Suprapubic skin (tissue), 4 donors: ENCODE measurements at places on chromosomes 4 and X.

DNA sequence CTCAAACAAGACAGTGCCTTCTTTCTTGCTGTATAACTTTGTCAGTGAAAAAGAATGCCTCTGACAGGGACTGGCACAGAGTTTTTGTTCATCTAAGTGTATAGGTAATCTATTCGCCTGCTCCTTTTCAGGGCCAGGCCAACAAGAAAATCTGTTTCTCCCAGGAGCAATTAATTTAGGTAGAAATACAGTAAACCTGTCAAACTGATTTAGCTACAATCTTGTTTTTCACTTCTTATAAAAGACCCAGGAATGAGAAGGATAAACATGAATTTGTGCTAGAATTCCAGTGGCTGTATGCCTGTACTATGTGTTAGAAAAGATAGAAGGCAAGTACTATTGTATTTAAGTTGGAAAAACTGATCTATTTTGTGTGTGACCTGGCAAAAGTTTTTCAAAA is 6.1 kb downstream of the TMA16 start:
- DNase-seq, result no peak

- DNase-seq, result no peak
Observed at GRCh38 chrX:43556207-43556606, 99.9 kb upstream of the MAOA start.

DNA sequence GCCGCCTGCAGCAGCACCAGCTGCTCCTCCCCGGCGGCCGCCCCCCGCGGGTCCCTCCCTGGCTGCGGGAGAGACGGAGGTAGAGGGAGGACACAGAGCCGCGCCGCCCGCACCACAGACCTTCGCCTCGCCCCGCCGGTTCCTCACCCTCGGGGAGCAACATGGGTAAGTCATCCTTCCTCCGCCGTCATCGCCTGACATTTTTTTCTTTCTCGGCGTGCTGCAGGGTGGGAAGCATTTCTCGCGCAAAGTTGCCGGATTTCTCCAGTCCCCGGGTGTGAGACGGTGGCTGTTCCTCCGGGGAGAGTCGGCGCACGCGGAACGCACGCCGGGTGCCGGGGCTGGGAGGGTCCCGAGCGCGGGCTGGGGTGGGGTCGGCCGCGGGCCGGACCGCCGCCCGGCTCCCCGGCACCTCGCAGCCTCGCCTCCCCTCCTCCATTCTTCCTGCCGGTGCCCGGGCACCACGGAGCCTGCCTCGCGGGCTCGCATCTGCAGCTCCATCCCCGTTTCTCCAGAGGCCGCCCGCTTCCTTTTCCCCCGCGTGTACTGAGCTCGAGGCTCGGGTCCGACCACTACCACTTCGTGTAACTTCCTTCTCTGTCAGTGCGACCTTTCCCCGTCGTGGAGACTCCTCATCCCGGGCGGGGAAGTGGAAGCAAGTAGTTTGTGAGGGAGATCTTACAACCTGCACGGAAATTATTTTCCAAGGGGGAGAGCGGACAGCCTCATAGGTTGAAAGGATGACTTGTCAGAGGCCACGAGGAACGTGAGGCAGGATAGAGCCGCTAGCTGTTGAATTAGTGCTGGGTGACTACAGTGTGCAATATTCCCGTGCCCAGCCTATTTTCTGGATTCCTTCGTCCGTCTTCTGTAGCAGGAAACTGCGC is 464 bp downstream of the RAP1GDS1 start:
- peak; percentile 85 for DNase-seq

DNA sequence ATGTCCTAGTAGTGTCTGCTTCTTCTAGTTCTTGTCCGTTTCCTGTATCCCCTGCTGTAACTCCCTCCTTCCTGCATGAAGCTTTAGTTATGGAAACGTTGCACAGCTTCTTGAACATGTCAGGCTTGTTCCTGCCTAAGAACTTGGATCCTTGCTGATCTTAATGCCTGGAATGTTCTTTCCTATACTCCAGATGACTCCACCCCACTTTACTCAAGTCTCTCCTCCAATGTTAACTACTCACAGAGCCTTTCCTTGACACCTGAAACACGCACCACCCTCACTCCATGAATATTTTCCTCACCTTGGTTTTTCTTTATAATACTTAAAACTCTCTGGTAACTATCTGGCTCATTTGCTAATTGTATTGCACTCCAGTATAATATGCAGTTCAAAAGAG is 19.4 kb downstream of the MAGEC3 start:
- no peak for DNase-seq

DNA sequence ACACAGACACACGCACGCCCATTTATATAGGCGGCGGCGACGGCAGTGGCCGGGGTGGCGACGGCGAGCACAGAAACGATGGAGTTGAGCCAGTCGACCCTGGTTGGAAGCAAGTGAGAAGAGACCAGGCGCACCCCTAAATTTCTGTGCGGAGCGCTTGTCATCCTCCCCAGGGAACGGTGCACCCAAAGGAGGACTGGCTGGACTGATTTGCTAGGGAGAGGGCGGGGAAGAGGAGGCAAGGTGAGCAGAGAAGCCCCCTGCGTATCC is 302 bp downstream of the NHS start:
- DNase-seq, result no peak

DNA sequence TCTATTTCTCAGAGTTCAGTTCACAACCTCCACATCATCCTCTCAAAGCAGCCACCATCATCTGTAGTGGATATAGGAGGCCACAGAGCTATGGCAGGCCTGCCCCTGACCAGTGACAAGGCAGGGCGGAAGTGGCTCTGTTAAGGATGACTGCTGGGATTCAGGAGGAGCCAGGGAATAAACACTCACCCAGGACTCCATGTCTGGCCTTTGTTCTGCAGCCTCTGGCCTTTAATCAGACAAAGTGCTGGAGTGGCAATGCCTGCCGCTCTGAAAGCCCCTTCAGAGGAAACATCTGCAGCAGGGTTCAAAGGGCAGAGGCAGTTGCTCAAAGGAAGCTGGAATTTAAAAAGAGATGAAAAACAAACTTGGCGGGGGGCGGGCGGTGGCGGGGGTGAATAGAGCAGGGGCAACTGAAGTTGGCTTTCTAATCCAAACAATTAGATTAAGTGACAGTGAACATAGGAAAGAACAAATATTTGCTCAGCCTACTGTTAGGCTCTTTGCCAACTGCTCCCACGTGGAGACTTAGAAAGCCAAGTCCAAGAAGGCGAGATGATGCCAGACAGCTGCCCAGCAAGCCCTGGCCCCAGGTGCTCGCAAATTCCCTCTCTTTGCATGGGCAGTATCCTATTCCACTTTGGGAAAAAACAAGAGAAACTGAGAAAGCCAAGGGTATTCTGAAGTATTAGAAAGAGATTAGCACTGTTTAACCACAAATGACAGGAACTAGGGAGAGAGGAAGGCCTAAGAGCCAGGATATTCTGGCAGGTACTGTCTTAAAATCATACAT is 5.5 kb downstream of the MPP1 start:
- no peak for DNase-seq

GRCh38 chrX:100863326-100863864 is 10.8 kb downstream of the NOX1 start:
- no peak for DNase-seq

GRCh38 chrX:74450803-74451449 is 29.6 kb downstream of the SLC16A2 start:
- no peak for DNase-seq

- no peak for DNase-seq
Observed at GRCh38 chrX:100700809-100701208, 31.1 kb downstream of the SYTL4 start.

GRCh38 chr4:2290974-2291704 is 29.2 kb upstream of the MXD4 start:
- peak; percentile 54 for DNase-seq

DNA sequence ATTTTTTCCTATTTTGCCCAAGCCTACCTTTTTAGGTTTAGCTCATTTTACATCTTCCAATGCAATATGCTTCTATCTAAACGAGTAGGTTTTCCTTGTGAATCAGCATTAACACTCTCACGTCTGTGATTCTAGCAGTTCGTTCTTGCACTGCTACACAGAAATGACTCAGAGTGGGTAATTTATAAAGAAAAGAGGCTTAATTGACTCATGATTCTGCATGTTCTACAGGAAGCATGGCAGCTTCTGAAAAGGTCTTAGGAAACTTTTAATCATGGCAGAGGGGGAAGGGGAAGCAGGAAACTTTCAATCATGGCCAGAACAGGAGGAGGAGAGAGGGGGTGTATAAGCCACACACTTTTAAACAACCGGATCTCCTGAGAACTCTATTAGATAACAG is 44.9 kb downstream of the SPANXN1 start:
- DNase-seq, result no peak

GRCh38 chrX:107773206-107773605 is 2.4 kb downstream of the TSC22D3 start:
- no peak for DNase-seq

DNA sequence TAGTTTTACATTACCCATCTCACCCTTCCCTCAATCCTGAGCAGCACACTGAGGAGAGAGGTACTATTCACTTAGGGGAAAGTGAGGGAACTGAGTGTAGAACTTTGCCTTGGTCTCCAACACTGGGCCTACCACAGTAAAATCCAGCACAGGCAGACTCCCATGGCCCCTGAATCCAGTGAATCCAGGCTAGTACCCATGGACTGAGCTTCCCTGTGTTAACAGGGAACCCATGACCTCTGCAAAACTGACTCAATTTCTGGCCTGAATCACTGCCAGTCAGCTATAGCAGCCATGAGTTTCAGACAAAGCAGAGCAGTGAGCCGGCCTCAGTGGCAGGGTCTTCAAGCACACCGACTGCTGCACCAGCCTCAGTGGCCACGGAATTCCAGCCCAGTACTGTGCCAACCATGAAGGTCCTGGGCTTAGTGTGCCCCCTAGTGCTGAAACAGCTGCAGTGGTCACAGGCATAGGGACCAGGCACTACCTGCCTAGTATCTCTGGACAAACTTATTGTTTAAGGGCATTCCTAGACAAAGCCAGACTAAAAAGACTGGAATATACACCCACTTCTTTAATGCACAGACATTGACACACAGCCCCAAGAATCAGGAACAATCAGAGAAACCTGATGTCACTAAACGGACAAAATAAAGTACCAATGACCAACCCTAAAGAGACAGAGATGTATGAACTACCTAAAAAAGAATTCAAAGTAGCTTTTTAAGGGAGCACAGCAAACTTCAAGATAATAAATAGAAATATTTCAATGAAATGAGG is 127.4 kb upstream of the RPL34 start:
- DNase-seq, result no peak

GRCh38 chr4:93761286-93761685 is 67.3 kb upstream of the ATOH1 start:
- no peak for DNase-seq
